A549 treated with RU486 at 1 μM for 4 hours (cell line): ENCODE measurements at places on chromosomes 3 and 15. TPM values are rescaled to one million over a fixed set of nuclear protein-coding genes. Genes with fewer than 3 reads are reported as not detected.

The SMCO1 gene
- not detected in 5 replicates for total RNA-seq

The DNAJB11 gene
- 51.0 to 57.0 TPM (median 54.6 TPM) in 5 replicates for total RNA-seq

The LNP1 gene
- total RNA-seq: 0.66 to 1.2 TPM (median 0.80 TPM) in 5 replicates

The GHSR gene
- total RNA-seq: not detected in 5 replicates

The HTR3E gene
- total RNA-seq: not detected in 5 replicates

The DNAH12 gene
- total RNA-seq: 0.02 to 0.13 TPM (median 0.04 TPM) in 3 of 5 replicates, not detected in the others

The LMAN1L gene
- total RNA-seq: not detected in 5 replicates

The CDC25A gene
- 10.1 to 12.3 TPM (median 11.0 TPM) in 5 replicates for total RNA-seq

The TGM4 gene
- total RNA-seq: 0.10 to 0.17 TPM in 2 of 5 replicates, not detected in the others
